ENCODE measurements at places on chromosomes 16 and 17.

GRCh38 chr17:64326420-64327054 lies 63.5 kb upstream of the TEX2 start:
- no peak overlapping the region for H3K4me3 ChIP-seq
- H3K27me3 ChIP-seq: no peaks in the 10 kb centered on the region
- no peaks in the 10 kb centered on the region for H3K36me3 ChIP-seq

DNA sequence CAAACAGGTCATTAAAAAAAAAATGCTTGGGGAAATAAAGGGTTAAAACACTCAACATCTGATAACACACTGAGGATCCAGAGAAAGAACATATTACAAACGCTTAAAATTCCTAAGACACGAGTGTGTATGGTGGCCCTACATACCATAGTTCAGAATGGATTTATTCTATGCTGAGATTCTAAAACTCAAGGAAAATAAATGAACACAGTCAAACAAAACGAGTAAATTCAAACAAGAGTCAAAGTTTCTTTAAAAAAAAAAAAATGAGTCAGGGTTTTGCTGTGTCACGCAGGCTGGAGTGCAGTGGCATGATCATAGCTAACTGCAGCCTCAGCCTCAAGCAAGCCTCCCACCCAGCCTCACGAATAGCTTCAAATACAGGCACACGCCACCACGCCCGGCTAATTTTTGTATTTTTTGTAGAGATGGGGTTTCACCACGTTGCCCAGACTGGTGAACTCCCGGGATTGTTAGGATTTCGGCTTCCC lies 17.4 kb downstream of the CRK start:
- no peak overlapping the region for H3K4me3 ChIP-seq
- peaks cover 4% of the 10 kb centered on the region for H3K4me1 ChIP-seq
- DNase-seq: no peak
- H3K27me3 ChIP-seq: no peaks in the 10 kb centered on the region

DNA sequence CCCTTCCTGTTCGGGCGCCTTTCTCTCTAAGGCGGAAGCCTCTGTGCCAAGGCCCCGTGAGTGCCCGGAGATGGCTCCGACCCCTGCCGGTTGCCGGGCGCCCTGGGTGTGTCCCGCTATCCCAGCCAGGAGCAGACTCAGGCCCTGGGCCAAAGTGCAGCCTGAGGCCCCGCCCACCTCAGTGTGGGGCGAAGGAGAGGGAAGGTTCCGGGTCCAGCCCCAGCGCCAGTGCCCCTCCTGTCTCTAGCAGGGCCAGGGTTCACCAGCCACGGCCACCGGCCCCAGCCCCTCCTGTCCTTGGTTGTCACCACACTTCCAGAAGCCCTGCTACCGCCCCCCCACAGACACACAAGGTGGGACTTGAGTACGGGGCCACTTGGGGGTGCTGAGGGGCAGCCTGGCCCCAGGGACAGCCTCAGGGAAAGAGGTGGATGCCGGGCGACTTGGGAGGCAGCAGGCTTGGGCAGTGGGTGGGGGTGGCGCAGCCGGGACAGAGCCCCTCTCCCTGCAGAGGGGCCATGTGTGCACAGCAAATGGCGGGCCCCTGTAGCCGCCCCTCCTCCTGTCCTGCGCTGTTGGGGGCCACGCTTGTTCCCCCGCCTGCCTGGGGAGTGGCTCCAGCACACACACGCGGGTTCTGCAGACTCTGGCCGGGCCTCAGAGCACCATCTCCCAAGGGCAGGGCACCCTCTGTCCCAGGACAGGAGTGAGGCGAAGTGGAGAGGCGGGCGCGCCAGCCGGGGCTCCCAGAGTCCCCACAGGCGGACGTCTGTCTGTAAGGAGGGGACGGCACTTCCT lies 6.0 kb downstream of the C1QTNF8 start:
- H3K36me3 ChIP-seq: no peaks in the 10 kb centered on the region
- no peaks in the 10 kb centered on the region for H3K4me1 ChIP-seq
- H3K4me3 ChIP-seq: no peak overlapping the region

DNA sequence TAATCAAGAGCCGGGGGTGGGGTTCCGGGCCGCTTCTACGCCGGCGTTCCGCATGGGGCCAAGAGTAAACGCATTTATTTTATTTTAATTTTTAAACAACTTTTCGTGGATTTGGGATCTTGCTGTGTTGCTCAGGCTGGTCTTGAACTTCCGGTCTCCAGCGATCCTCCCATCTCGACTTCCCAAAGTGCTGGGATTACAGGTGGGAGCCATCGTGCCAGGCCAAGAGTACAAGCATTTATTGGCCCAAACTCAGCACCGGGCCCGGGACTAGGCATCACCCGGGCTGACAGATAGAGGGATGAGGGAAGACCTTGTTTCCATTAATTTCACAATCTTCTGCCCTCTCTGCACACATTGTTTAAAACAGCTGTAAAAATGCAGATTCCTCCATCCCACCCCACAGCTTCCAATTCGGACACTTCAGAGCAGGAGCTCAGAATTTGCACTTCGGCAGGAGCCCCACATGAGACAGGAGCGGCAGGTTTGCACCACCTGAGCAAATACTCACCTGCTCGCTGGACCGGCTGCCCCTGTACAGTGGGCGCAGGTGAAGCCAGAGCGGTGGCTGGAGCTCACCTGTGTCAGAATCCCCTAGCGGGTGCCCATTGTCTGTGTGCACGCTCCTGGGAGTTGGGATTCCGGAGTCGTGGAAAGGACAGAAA lies 663 bp upstream of the GINS2 start:
- no peak for DNase-seq
- peaks cover 26% of the 10 kb centered on the region for H3K4me1 ChIP-seq
- no peak overlapping the region for H3K27ac ChIP-seq
- H3K36me3 ChIP-seq: no peaks in the 10 kb centered on the region
